ENCODE measurements at places on chromosomes 3 and 15.

DNA sequence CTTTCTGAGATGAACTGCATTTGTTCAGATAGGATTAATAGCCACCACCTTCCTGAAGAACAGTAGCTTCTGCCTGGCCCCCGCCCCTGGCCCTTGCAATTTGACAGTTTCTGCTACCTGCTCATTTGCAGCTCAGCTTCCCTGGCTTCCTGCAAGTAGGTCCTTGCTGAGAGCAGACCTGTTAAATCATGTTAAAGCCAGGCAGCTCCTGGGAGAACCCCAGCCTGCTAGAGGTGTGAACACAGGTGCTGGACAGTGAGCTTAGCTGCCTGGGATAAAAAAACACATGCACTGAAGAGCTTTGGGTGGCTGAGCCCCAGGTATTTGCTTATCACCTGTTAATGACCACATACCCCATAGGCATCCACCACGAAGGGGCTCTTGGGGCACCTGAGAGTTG is 143.4 kb downstream of the PTPRG start:
- DNase-seq = no peak

DNA sequence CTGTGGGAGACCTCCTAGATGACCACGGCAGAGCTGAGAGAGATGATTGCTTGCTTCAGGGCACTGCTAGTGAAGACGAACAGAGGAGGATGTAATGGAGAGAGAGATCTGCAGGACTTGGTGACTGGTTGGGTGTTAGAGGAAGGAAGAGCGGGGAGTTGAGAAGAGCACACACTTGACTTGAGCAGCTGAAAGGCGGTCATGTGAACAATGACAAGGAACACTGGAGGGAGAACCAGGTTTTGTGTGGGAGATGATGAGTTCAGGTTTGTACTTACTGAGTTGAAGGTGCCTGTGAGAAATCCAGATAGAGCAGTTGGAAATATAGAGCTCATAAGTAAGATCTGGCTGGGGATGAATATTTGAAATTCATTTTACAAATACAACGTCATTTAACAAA is 40.3 kb downstream of the CDAN1 start:
- DNase-seq = no peak

GRCh38 chr3:50671331-50671730 is 3.4 kb upstream of the DOCK3 start:
- no peak for DNase-seq

- no peak for DNase-seq
Measured at GRCh38 chr15:69141286-69141701, 19.1 kb upstream of the GLCE start.

DNA sequence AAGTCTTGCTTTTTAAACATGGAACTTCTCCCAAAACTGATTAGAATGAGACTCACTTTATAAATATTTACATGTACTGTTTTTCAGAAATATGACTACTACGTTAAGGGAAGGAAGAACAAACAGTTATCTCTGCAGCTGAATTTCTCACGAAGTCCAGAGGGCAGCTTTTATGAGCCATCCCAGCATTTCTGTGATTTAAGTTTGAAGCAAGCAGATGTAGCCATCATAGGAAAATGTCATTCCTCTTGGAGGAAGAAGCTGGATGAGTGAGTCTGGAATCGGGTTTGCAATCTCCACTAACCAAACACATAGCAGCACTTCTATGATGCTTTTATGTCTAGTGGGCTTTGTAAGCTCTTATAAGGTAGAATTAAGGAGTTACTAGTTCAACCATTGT is 53.7 kb downstream of the SCN11A start:
- no peak for DNase-seq

GRCh38 chr3:54519493-54519892 is 397.1 kb downstream of the CACNA2D3 start:
- no peak for DNase-seq

- no peak for DNase-seq
Measured at GRCh38 chr3:14505803-14506500, 34.2 kb downstream of the GRIP2 start.

- peak; percentile 49 for DNase-seq
Measured at GRCh38 chr3:52532838-52533622, 627 bp downstream of the NT5DC2 start.

DNA sequence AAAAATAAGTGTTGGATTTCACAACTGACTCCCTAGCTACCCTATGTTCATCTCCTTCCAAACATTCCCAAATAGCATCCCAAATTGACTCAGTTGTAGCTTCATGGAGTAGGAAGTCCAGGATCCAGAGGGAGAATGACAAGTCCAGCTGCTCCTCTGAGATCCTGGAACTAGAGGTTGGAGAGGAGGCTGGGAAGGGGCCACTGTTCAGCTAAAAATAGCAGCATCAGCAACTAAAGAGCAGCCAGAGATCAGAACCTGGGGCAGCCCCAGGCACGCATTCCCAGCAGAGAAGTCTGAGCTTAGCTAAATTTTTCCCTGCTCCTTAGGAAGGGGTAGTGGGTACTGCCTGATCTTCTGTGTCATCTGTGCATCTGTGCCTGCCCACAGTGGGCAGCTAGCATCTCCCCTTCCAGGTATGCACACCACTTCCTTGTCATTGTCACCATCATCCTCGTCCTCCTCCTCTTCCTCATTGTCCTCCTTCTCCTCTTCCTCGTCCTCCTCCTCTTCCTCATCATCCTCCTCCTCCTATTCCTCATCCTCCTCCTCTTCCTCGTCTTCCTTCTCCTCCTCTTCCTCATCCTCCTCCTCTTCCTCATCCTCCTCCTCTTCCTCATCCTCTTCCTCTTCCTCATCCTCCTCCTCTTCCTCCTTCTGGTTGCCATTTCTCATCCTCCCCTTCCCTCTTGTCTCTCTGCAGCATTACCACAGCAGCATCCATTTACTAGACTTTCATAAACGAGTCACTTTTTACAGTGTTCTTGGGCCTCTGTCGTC is 152.3 kb upstream of the ROPN1 start:
- DNase-seq = no peak

GRCh38 chr3:63912768-63913588 is 795 bp upstream of the SCAANT1 start:
- DNase-seq = no peak

DNA sequence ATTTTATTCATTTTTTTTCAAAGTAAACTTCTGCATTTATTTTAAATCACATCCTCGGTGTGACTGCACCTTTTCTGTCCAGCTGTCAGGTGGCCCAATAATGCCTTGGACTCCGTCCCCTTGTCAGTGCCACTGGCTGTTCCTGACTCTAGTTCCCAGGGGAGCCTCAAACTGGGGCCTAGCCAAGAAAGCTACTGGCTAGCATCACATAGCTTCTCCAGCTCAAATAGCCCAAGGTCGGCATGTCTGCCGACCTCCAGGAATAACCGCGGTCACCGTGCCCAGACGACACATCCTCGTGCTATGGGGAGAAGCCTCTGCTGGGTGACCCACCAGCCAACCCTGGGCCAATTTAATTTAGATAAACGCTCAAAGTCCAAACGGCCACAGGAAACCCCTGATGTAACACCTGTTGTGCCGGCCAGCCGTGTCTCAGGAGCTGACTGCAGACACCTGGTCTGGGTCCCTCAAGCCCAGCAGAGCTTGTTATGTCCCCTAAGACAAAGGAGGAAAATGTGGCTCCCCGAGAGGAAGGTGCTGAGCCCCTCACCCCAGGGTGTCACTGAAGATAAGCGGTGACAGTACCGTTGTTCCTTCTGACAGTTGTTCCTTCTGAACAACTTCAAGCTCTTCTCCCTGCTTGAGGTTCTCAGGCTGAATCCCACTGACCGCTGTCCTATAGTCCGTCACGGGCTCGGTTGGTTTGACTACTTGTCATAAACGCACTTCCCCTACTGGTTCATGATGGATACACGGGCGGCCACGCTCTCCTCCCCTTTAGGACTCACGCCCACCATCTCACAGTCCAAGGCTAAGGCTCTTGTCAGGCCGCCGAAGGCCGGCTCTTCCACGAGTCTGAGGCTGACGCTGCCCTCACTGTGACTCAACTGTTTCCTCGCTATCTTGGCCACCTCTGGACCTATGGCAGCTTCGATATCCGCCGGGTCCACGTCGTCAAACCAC is 126.2 kb downstream of the KLF13 start:
- DNase-seq = no peak

DNA sequence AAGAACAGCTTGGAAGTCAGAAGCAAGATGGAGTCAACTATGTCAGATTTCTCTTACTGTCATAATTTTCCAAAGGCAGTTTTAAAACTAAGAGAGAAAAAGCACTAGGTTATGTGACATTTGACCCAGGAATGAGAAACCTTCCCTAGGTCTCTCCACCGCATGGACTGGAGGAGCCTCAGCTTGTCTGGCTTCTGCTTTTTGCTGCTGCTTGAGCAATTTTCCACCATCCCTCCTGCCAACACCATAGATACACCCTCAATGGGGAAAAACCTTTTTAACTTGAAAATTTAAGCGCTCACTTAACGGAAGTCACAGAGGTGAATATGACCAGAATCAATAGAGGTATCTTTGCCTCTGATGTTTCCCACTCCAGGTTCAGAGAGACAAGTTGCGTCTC is 17.8 kb upstream of the IREB2 start:
- DNase-seq = no peak

GRCh38 chr3:35335703-35336102 is 303.6 kb upstream of the ARPP21 start:
- no peak for DNase-seq

GRCh38 chr15:31327669-31328427 is 1.2 kb downstream of the KLF13 start:
- DNase-seq = peak; percentile 78

DNA sequence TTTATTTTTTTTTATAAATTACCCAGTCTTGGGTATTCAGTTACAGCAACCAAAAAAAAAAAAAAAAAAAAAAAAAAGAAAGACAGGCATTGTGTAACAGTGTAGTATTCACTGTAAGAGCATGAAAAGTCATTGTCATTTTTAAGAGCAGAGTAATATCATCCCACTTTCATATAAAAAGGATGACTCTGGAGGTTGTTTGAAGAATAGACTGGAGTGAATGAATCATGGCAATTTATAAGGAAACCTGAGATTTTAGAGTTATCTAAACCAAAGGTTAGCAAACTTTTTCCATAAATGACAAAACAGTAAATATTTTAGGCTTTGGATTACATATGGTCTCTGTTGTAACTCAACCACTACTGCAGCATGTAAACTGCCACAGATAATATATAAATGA is 794.9 kb downstream of the NTRK3 start:
- no peak for DNase-seq

DNA sequence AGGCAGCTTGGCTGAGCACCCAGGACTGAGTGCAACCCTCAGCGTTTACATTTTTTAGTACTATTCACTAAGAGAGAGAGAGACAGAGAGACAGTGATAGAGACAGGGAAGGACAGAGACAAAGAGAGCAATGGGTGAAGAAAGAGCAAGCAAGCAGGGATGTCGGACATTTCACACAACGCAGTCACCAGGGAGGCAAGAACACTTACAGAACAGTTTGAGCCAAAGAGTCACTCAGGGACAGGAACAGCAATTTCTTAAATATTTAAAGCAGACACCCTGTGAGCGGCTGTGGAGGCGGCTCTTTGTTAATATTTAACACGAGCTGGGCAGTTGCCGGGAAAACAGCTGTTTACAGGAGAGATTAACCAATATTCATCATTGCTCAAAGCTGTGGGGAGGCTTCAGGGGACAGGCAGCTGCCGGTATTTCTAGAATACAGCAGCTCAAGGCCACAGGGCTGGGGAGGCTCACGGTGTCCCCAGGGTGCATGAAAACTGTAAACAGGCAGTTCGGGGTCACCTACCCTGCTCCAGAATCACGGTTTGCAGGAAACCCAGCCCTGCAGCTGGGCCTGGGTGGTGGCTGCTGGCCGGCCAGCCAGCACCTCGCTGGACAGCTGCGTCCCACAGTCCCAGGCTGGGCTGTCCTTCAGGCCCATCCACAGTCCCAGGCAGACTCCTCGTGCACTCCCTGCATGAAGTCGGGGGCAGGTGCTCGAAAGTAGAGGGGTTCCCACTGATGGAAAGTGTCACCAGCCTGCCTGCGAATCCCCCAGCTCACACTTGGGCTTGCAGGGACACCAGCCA is 38.8 kb upstream of the PCSK6 start:
- no peak for DNase-seq

DNA sequence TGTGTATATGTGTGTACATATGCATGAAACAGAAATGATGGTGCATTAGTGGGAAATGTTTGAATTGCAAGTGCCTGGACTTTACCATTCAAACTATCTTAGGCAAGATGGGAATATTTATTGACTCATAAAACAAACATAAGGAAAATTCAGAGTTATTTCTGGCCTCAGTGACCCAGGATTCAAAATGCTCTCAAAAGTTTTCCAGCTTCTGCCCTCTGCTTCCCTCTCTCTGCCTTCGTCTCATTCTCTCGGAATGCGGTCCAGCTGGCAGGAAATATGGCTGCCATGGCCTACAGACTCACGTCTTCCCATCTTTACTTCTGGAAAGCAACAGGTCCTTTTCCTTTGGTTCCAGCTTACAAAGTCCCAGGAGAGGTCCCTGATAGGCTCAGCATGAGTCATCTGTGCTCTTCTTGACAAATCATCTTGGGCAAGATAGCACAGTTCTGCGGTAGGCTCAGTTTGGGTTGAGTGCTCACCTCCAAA is 8.7 kb upstream of the ZNF774 start:
- DNase-seq = no peak

- DNase-seq = no peak
Measured at GRCh38 chr15:41105348-41106334, 10.4 kb downstream of the INO80 start.

DNA sequence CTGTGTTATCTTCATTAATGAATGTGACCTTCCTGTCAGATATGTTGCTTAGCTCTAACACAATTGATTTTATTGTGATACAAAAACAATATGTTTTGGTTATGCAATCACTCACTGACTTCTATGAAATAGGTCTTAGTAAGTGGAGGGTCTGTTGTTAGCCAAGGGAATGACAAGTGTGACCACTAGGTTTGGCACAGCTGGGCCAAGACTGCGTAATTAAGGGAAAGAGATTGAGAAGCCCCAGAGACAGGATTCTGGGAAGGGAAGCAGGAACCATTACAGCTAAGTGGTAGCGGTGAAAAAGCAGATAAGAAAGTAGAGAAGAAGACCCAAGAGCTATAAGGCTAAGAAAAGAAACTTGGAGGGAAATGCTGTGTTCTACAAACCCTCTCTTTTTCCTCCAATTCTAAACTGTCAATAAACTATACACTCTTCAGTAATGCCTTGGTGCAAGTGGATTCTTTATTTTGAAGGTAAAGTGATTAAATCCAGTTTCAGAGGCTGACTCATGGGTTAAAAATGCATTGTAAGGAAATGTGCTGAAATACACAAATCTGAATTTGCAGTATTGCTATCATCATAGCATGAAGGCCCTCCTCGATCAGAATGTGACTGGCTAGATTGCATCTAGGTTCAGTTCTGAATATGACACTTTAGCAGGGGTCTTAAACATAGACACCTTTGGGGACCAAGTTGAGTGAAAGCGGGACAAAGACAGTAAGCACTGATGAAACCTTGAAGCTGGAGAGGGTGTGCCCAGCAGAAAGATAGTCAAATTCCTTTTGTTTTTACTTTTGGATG is 26.1 kb downstream of the KCNMB2 start:
- DNase-seq = no peak
